Posterior vena cava (tissue), 2 donors: ENCODE measurements at places on chromosomes 6 and 20. TPM values are rescaled to one million over a fixed set of nuclear protein-coding genes. Genes with fewer than 3 reads are reported as not detected.

GRCh38 chr6:39881851-39882530, 52.3 kb downstream of the MOCS1 start:
- DNase-seq = peak; percentile 87

FAM184A gene
- total RNA-seq = 5.9 TPM

- no peak for DNase-seq
Measured at GRCh38 chr20:34544109-34544796, 14.3 kb upstream of the MAP1LC3A start.

DNA sequence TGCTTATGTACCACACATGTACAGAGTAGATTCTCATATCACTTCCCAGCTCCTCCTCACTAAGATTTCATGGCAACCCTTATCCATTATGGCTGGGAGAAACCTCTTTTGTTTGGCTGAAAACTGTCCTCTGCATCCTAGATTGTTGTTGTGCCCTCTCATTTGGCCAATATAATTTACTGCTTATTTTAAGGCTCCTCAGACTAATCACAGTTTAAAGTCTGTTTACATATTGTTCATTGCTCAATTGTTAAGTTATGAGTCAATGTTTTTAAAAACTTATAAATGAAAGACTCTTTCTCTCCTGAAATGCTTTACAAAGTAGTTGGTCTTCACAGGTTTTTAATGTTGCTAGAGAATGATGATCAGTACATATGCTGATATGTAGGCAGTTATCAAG, 57.3 kb downstream of the FAM83B start:
- no peak for DNase-seq

DNA sequence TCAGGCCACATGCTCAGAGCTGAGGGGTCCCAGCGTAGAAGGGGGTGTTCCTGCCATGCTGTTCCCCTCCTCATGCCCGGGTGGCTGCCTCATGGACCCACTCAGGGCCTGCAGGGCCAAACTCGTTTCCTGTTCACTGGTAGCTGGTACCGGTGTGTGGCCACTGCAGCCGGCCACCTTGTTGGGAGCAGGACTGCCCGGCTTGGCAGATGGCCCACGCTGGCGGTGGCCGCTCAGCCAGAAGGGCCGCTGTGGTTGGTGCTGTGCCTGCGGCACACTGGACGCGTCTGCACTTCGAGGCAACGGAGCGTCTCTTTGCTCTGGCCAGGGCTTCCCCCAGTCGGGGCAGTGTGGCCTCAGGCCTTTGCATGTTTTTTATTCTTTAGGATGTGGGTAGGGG, 10.0 kb upstream of the COL20A1 start:
- no peak for DNase-seq

DNA sequence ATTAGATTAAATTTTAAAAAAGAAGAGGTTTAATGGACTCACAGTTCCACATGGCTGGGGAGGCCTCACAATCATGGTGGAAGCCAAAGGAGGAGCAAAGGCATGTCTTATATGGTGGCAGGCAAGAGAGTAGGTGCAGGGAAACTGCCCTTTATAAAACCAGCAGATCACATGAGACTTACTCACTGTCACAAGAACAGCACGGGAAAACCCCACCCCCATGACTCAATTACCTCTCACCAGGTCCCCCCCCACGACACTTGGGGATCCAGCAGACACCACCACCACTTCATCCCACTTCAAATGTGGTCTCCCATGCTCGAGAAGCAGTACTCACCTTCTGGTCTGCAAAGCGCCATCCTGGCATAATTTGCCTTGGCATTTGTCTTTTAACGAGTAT, 24.6 kb downstream of the MTFR2 start:
- DNase-seq = no peak

- peak; percentile 66 for DNase-seq
Measured at GRCh38 chr20:51511861-51512619, 30.5 kb downstream of the NFATC2 start.

DNA sequence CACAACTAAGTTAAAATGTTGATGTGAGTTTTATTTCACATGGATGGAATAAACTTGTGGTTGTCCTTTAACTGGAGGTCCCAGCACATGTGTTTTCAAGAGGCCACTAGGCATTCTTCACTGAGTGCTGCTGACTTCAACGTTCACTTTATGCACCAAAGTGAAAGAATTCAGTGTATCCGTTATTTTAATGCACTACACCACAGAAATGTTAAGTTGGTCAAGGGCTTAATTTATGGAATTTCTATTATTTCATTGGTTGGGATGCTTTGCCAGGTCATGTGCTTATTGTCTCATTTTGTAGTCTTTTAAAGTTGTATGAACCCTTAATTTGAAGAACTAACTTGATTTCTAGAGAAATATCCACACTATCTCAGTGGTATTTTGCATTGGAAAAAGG, 106.4 kb downstream of the PPP1R14C start:
- no peak for DNase-seq

DNA sequence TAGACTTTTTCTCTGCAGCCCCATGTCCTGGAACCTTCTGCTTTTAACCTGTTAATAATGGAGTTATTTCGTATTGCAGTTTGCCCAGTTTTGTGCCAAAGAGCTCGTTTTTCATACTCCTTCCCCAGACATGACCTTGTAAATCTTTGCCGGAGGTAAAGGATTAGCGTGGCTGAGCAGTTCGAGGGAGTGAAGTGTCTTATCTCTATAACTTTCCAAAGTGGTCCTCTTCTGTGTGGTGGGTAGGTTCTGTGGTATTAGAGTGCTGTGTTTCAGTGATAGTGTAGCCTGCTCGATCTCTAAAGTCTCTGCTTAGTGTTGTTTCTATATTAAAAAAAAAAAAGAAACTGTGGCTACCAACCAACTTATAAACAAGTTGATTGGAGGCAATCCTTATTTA, 67.5 kb downstream of the FARS2 start:
- DNase-seq = no peak

THEMIS gene
- 0.52 TPM for total RNA-seq

PHACTR1 gene
- 9.0 TPM for total RNA-seq

FOXS1 gene
- 2.8 TPM for total RNA-seq

- DNase-seq = no peak
Measured at GRCh38 chr6:67221226-67221625, 1413.9 kb upstream of the ADGRB3 start.
